Frontal cortex (tissue), 4 donors: ENCODE measurements at places on chromosomes 7 and 10.

DNA sequence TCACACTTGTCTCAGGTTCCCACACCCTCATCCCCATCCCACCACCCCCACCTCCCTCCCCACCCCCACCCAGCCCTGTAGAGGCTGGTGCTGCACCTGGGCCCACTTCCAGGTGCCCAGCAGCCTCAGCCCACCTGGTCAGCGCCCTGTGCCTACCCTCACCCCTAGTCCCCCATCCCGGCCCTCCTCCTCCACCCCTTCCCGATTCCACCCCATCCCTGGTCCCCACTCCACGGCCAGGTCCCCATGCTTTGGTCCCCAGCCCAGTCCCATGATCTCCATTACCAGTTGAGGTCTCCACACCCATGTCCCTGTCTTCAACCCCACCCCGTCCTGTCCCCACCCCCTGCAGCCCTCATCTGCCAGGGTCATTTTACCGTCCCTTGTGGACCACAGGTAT is 24.6 kb upstream of the CNPY1 start:
- DNase-seq = no peak

DNA sequence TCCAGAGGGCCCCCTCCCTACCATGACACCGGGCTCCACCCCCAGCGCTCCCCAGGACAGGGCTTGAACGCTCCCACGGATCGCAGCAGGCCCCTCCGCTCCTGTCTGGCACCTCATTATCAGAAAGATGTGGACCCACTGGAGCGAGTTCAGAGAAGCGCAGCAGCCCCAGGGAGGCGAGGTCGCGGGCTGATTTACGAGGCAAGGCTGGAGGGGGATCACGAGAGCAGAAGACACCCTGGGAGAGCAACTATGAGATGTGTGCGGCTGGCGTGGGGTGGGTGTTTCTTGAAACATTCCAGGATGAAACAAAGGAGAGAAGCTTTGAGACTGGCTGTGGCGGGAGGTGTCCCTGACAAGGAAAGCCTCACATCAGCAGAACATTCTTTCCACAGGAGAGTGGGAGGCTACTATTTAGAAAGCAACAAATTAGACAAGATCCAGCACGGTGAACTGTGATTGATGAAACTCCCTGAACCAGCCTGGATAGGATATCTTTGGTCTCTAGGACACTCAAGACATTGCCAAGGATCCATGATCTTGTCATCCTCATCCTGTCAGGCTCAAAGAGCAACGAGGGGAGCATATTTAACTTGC is 66.0 kb downstream of the JCAD start:
- no peak for DNase-seq

DNA sequence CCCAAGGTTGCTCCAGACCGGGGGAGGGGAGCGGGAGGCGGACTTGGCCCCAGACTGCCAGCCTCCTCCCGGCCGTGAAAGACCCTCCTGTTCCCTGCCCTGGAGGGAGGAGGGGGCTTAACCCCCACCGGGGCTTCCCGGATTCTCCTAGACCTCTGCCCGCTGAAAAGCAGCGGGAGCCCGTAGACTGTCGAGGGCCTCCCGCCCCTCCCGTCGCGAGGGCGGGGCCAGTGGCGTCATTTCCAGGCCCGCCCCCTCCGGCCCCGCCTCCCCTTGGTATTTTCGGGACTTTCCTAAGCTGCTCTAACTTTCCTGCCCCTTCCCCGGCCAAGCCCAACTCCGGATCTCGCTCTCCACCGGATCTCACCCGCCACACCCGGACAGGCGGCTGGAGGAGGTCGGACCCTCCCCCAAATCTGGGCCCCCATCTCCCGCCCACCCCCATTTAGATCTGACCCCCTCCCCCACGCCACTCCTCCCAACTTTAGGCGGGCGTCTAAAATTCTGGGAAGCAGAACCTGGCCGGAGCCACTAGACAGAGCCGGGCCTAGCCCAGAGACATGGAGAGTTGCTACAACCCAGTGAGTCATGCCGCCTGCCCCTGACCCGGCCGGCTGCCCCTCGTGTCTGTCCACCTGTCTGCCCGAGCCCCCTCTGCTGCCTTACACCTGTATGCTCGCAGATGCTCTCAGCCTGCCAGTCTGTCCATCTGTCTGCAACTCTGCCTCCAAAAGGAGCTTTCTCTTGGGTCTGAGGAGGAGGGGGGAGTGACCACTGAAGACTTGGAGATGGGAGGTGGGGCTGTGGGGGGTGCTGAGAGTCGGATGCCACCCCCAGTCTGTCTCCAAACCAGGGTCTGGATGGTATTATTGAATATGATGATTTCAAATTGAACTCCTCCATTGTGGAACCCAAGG is at the start of gene NFKB2:
Gene NFKB2, plus strand, starts transcription at position 306 of the 917 bp plus-strand sequence. Its CDS starts 255 bp downstream, at position 561.
- DNase-seq = peak; percentile 93

- no peak for DNase-seq
Measured at GRCh38 chr10:79425074-79425532, 20.3 kb downstream of the ZCCHC24 start.

- no peak for DNase-seq
Measured at GRCh38 chr7:33678569-33679335, 226.6 kb upstream of the BMPER start.

DNA sequence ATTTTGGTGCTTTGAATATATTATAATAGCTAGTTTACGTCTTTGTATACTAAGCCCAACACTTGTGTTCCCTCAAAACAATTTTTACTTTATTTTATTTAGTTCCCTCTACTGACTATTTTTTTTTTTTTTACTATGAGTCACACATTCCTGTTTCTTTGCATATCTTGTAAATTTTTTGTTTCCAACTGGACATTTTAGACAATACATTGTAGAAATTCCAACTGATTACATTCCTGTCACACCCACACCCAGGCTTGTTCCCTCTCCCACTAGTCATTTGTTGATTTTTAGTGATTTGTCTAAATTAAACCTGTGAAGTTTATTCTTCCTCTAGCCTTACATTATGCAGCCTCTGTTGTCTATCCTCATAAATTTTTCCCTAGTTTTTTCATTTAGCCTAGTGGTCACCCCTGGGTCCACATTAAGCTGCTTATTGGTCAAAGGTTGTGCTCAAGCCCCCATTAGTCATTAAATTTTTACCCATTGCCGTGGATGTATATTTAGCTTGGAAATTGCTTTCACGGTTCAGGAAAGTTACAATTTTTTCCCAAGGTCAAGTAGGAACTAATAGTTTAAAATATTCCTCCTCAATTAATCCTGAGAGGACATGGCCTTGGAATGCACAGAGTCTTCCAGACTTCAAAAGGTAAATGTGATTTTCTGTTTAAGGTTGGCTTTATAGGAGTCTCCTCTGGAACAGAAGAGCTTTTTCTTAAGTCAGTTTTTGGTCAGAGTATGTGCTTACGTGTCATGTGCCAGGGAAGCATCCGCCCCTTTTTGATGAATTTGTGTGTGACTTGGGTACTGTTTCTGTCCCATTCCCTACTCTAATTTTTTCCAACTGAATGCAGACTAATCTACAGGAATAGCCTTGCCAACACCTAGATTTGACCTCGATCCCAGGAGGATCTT is 207.6 kb upstream of the TMEM72 start:
- DNase-seq = no peak

DNA sequence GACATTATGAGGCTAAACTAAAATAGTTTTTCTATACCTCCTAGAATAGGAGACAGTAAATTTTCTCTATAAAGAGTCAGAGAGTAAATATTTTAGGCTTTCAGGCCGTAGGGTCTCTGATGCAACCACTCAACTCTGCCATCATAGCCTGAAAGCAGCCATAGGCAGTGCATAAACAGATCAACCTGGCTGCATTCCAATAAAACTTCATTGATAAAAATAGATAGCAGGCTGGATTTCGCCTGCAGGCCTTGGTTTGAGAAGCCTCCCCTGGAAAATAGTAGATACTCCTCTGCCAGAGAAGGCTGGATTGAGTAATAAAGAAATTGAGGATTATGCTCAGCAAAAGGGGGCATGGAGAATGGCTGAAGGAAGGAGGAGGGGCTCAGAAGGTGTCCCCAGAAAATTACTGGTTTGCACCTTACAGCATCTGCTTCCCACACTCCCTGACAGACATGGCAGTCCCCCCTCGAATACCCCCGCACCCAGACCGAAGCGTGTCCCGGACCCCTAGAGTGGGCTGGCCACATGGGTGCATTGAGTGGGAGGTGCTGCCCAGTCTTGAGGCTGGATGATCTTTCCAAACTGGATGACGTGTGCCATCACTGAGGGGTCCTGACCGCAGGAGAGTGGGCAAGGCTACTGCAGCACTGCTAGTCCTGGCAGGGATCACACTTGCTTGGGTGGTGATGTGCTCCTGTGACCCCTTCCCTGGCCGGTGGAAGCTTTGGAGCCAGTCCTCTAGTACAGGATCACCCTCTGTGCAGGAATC is 126.6 kb downstream of the PTPN20 start:
- DNase-seq = no peak
